T-helper 9 cell (primary cell): ENCODE measurements at places on chromosomes 6 and 20.

- no peak for DNase-seq
Observed at GRCh38 chr6:121055572-121056163, 278.6 kb downstream of the TBC1D32 start.

GRCh38 chr20:43983904-43984361 is 69.3 kb downstream of the TOX2 start:
- no peak for DNase-seq

DNA sequence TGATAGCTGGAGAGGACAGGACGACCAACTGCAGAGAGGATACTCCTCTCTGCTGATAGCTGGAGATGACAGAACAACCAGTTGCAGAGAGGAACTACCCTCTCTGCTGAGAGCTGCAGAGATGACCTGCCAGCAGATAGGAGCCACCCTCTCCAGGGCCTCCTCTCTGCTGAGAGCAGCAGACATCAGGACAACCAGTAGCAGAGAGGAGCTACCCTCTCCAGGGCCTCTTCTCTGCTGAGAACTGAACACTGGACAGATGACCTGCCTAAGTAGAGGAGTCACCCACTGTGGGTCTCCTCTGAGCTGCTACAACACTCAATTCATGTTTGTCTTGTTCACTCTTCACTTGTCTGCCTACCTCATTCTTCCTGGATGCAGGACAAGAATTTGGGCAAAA is 27.3 kb upstream of the ZBTB24 start:
- DNase-seq = no peak

GRCh38 chr6:136918706-136919105 is 3.4 kb upstream of the SLC35D3 start:
- no peak for DNase-seq

DNA sequence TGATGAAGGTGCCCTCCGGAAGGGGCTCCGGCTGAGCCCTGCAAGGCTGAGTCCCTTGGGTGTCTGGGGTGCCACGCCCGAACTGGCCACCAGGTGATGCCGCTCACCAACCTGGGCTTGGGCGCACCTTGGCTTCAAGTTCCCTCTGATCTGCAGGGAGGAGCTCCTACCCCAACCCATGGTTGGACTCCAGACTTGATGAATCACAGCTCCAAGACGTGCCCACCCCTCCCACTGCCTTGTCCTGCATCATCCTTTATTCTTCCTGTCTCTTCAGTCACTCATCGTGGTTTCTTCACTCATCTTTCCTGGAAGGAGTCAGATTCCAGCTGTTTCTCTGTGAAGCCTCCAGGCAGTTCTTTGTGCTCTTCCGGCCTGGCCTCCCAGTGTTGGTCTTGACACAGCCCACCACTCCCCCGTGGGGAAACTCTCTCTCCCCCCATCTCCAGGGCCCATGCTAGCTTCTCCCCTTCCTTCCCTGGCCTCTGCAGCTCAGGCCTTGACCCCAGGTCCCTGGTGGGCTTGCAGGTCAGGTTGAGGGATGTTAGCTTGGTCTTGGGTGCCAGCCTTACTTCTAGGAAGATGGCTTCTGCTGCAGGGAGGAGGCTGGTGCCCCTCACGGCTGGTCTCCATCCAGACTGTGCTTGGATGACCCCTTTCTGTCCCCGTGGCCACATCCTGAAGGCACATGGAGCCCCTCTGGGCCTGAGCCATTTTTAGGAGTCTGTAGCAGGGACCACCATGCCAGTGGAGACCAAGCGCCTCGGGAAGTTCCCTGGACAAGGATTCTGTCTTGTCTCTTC is 2.6 kb upstream of the ZBP1 start:
- DNase-seq = peak; percentile 68

GRCh38 chr6:145631374-145631773 is 103.9 kb downstream of the EPM2A start:
- DNase-seq = no peak

DNA sequence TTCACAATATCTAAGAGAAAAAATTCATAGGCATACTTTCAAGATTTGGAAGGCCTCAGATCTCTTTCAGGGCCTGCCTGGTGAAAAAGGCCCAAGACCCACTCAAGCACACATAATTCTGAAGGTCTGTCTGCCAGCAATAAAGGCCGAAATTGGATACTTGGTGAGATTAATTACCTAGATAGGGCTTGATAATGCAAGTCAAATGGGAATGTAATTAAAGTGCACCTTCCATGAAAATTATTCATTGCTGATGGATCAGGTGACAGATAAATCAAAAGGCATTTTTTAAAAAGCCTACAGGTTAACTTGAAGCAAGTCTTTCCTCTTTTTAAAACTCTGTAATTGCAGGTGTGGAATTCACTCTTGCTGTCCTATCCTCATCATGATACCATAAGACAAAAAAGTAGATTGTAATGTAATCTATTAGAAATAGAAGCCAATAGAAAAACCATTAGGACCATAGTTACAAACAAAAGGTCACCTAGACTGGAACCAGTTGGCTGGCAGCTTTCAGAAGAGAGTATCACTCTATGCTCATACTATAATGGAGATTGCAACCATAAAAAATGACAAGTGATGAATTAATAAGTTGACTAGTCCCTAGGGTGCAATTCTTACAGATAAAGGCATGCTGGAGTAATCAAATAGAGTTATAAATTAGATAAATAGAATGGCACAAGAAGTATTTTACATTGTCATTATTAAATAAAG is 77.3 kb downstream of the EPHA7 start:
- DNase-seq = no peak

DNA sequence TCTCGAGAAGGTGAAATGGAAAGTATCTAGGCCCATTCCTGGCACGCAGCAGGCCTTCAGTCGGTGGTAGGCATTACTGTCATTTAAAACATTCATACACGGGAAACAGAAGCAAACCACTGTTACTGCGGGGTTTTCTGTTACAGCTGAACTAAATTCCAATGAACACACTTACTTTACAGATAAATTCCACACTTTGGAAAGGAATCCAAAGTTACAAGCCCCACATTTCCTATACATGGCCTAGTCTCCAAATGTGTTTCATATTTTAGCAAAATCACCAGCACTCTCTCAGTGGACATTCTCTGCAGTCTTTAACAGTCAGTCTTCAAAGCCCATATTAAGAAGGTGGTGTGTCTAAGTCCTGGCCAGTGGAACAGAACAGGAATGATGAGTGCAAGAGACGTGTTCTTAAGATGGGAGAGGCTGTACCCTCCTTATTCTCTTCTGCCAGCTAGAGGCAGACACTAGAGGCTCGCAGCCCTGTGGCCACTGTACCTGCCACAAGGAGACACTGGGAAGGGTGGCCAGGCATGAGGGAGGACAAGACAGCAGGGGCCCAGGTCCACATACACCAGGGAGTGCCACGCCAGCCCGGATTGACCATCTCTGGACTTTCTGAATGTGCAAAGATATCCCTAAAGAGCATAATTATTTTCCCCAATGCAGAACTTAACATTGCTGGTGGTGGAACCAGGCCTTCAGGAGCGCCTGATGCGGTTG is 76.4 kb downstream of the CDC5L start:
- DNase-seq = no peak

DNA sequence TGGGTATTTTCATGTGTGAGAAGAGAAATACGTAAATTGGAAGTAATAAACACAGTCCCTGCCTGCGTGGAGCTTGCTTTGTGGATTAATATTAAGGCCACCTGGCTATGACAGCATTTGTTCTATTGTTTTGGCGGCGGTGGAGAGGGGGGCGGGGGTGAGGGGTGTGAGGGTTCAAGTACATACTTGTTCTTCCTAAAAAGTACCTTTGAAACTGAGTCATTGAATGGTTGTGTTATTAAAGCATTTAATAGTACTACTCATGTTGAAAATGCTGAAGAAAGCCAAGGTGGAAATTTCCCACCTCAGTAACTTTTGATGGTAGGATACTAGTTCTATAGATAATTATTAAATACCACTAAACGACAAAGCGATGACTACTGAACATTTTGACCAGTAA is 95.0 kb downstream of the FOXC1 start:
- DNase-seq = no peak

- DNase-seq = no peak
Observed at GRCh38 chr6:44558832-44559251, 171.3 kb downstream of the CDC5L start.

GRCh38 chr6:135182071-135183001 is 1.2 kb downstream of the MYB start:
- DNase-seq = peak; percentile 27

- no peak for DNase-seq
Observed at GRCh38 chr6:121645100-121645745, 209.8 kb downstream of the GJA1 start.

- no peak for DNase-seq
Observed at GRCh38 chr6:129863664-129864063, 2.5 kb upstream of the TMEM244 start.

DNA sequence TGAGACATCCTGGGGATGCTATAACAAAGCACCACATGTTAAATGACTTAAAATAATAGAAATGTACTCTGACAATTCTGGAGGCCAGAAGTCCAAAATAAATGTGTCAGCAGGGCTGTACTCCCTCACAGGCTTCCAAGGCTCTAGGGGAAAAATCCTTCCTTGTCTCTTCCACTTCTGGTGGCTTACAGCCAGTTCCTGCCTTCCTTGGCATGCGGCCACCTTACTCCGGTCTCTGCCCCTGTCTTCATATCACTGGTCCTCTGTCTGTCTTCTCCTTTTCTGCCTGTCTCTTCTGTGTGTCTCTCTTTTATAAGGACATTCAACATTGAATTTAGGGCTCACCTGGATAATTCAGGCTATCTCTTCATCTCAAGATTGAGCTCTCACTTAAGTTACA is 155.3 kb upstream of the SYNCRIP start:
- DNase-seq = no peak

DNA sequence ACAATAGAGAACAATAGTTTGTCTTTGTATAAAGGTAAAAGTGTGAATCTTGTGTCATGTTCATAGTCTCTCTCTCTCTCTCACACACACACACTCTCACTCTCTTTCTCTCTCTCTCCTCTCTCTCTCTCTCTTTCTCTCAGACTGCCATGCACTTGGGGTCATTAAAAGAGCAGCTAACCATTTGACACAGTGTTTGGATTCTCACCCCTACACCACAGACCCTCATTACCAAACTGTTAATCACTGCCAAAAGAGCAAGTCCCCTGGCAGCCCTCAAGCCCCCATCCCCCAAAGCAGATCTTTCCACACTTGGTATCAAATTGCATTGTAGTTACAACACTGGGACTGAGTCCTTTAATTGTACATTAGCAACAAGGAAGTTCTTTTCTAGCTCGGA is 305.8 kb upstream of the RSPO3 start:
- no peak for DNase-seq

DNA sequence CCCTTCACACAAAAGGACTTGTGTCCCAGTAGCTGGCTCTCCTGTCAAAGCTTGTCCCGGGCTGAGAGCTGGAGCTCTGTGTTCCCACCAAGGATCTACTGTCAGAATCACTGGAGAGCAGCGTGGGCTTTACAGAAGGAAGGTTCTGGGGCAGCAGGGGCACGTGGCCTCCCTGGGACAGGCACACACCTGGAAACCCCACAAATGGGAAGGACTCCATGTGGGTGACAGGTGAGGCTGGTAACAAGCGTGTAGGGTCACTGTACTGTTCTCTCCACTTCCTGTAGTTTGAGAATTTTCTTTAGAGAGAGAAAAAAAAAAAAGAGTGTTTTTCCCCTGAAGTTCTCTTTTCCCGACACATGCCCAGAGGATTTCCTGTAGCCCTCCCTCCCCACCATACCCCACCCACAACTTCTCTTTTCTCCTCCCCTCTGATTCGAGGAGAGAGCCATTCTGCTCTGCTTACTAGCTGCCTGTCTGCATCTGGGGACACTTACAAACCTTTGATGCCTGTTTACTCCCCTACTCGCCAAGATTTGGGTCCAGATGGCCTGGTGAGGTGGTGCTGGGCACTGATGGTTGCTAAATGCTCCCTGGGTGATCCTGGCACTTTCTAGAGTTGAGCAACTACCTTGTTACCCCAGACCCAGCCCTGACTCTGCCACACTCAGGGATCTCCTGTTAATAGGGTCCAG is 84.1 kb upstream of the SIRPA start:
- DNase-seq = no peak

GRCh38 chr6:158607411-158608170 is 37.0 kb downstream of the DYNLT1 start:
- no peak for DNase-seq
